ENCODE measurements at places on chromosomes 11 and 22.

DNA sequence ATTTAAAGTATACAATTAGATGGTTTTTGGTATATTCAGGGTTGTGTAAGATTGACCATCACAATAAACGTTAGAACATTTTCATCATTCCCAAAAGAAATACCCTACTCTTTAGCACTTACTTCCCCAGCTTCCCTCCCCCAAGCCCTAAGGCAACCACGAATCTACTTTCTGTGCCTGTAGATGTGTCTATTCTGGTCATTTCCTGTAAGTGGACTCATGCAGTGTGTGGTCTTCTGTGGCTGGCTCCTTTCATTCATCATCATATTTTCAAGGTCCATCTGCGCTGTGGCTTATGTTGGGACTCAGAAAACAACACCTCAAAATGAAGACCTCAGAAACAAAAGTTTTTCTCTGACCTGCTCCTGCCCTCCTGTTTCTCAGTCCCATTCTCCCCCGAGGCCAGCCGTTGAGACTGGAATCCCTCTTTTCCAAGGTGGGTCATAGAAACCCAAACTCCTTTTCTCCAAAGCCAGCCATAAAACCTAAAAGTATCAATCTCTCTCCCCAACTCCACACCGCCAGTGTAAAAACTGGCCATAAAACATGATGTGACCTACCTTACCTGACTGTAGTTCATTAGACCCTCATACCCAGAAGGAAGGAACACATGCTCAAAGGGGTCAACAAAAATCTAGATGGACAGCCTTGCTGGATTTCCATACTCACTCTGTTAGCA is 12.9 kb upstream of the TMPRSS13 start:
- no peak for DNase-seq

DNA sequence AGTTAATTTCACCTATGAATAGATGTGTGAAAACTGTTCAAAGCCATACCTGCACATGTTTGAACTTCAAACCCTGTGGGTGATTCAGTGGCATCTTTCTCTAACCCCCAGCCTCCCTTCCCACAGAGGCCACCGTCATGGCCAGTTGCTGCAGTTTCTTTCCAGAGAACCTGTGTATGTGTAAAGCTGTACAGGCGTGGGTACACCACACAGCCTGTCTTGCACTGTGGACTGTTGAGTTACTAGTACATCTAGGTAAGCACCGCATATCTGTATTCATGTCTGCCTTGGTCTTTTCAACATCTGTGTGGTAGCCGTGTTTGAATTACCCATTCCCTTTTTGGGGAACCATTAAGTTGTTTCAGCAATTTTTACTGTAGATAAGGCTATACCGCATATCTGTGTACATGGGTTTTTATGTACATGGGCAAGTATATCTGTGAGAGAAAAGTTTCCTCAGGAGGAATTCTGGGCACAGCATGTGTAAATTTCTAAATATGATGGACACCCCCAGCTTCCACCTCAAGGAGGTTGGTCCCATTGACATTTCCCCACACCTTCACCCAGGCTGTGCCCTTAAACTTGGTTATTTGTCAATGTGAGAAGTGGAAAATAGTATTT is 13.9 kb downstream of the NEAT1 start:
- DNase-seq = no peak

GRCh38 chr11:6237761-6238302 is 1.1 kb upstream of the CNGA4 start:
- DNase-seq = no peak

GRCh38 chr11:123587559-123587958 is 66.9 kb downstream of the SCN3B start:
- DNase-seq = no peak

DNA sequence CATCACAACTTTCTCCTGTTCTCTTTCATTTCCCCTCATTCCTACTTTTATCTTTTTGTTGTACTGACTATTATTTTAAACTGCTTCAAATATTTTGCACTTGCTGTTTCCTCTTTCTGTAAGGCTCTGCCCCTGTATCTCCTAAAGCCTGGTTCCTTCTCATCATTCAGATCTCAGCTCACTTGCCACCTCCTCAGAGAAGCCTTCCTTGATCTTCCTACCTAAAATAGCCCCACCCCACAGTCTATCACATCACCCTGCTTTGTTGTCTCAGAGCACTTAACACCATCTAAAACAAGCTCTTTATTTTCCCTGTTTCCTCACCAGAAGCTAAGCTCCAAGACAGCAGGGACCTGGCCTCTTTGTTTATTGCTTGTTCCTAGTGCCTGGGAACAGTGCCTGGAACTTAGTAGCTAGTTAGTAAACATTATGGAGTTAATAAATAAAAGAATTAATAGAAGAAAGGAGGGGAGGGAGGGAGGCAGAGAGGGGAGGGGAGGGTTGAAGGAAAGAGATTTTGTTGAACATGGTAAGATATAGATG is 2.5 kb upstream of the STK33 start:
- DNase-seq = no peak

- DNase-seq = no peak
Measured at GRCh38 chr11:63871962-63872799, 33.3 kb downstream of the MARK2 start.

DNA sequence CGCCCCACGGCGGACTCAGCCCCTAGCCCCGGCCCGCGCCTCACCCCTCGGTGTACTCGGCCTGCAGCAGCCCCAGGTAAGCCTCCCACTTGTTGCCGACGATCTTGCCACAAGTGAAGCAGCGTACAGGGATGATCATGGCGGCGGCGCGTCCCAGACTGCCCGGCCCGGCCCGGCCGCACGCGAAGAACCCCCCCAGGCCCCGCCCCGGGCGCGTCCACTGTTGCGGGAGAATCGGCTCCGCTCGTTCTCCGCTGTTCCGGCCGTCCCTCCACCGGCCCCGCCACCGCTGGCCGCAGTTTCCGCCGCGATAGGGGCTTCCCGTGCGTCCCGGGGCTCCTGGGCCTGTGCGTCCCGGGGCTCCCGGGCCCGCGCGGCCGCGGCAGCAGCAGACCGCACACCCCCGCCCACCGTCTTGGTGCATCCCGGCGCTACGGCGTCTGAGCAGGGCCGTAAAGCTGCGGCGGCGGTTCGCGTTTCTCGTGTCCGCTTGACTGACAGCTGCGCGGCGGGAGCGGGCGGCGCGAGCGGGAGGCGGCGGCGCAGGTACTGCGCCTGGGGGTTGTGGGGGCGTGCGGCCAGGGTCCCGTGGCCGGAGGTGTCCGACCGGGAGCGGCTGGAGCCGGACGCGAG is at the start of the genes POLR2L and TSPAN4:
Gene POLR2L (minus strand): TSS at position 160 of the 633 bp plus-strand sequence. CDS start 21 bp downstream, at position 139.
Gene TSPAN4 (plus strand): TSS at position 483 of the 633 bp plus-strand sequence. CDS start 7,453 bp downstream, outside the sequence.
- DNase-seq = no peak

- no peak for DNase-seq
Measured at GRCh38 chr11:115181538-115181937, 322.7 kb downstream of the CADM1 start.

GRCh38 chr11:62394825-62395538 is 23.9 kb upstream of the SCGB1A1 start:
- peak; percentile 17 for DNase-seq

DNA sequence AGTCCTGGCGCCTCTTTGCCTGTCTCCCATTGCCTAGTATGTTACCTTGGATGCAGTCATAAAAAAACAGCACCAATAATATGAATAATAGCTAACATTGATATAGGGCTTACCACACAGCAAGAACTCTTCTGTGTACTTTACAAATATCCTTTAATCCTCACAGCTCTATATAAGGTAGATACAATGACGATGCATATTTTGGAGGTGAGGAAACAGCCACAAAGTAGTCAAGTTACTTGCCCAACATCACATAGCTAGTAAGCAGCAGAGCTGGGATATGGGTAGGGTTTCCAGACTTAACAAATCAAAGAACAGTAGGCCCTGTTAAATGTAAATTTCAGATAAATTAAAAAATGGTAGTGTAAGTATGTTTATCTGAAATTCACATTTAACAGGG is 128.8 kb downstream of the ST3GAL4 start:
- no peak for DNase-seq

DNA sequence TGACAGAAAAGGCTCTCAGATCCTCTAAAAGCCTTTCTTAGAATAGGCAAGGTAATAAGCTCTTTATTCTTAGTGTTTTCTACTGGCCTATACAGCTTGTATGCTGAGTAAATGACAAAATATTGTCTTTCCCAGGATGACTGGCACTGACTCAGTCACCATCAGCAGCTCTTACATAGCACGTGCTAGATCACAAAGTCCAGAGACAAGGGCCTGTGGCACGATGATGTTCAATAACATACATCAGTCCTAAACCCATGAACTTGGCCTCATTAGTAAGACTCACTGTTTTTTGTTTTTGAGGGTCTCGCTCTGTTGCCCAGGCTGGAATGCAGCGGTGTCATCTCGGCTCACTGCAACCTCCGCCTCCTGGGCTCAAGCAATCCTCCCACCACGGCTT is 42.7 kb downstream of the CELF1 start:
- DNase-seq = no peak

- no peak for DNase-seq
Measured at GRCh38 chr11:19777039-19777376, 64.4 kb downstream of the NAV2 start.

GRCh38 chr22:28560046-28560742 is 119.4 kb downstream of the TTC28 start:
- no peak for DNase-seq

GRCh38 chr11:92687724-92688123 is 281.7 kb upstream of the MTNR1B start:
- DNase-seq = no peak

DNA sequence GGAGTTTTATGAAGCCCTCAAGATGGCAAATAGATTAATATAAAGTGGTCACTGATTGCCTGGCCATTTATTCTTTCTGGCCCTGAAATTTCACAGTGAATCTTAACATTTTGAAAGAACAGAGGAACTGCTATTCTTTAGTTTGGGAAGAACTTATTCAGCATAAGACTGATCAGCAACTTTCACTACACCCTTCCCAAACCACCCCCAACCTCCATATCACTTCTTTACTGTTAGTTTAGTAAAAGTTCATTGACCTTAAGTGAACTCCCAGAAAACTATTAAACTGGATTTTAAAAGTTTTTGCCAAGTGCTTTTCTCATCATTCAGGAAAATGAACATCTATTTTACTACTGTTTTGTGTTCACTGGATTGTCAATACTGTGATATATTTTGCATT is 77.4 kb downstream of the NARS2 start:
- no peak for DNase-seq

- no peak for DNase-seq
Measured at GRCh38 chr11:70323806-70324205, 53.3 kb downstream of the PPFIA1 start.

DNA sequence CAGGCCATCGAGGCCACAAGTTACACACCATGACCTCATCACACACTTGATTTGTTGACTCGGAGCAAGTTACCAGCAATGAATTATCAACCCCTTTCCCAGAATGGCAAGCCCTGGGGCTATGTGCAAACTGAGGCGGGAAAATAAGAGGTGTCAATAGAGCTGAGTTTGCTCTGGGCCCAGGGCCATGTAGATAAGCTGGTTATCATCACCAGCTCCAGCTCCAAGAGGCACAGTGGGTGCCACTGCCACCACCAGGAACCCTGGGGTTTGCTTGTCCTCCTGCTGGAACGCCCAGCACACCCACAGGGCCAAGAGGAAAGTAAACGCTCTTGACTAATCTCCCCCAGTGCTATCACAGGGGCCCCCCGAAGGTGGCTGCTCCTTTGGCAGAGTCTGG is 13.0 kb upstream of the VPS37C start:
- no peak for DNase-seq

- DNase-seq = no peak
Measured at GRCh38 chr11:108364159-108364558, 103.2 kb downstream of the C11orf65 start.

DNA sequence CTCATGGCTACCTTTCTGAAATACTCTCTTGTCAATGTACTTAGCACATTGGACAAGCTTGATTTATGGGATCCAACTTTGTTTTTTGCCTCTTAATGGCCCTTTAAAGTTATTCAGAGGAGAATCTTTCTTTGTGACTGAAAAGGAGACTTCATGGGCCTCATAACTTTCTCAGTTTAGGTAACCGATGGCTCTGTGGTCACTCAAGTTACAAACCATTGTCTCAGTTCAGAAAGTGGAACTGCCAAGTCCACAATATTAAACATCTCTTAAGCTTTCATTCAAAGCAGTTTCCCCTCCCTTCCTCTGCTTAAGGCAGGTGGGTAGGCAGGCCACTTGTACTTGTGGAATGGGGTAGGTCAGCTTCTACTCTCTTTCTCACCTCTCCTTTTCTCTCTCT is 12.3 kb upstream of the ARL14EP start:
- DNase-seq = no peak
